ENCODE measurements at places on chromosomes 5 and 9.

- DNase-seq: no peak
Measured at GRCh38 chr5:140556438-140556837, 835 bp downstream of the SRA1 start.

DNA sequence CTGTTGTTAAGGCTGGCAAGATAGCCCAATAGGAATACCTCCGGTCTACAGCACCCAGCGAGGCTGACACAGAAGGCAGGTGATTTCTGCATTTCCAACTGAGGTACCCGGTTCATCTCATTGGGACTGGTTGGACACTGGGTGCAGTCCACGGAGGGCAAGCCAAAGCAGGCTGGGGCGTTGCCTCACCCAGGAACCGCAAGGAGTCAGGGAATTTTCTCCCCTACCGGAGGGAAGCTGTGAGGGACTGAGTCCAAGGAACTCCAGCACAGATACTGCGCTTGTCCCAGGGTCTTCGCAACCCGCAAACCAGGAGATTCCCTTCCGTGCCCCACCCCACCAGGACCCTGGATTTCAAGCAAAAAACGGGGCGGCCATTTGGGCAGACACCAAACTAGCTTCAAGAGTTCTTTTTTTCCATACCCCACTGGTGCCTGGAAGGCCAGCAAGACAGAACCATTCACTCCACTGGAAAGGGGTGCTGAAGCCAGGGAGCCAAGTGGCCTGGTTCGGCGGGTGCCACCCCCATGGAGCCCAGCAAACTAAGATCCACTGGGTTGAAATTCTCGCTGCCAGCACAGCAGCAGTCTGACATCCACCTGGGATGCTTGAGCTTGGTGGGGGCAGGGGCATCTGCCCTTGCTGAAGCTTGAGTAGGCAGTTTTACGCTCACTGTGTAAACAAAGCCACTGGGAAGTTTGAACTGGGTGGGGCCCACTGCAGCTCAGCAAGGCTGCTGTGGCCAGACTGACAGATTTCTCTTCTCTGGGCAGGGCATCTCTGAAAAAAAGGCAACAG, 647.2 kb downstream of the BNC2 start:
- no peak for DNase-seq

DNA sequence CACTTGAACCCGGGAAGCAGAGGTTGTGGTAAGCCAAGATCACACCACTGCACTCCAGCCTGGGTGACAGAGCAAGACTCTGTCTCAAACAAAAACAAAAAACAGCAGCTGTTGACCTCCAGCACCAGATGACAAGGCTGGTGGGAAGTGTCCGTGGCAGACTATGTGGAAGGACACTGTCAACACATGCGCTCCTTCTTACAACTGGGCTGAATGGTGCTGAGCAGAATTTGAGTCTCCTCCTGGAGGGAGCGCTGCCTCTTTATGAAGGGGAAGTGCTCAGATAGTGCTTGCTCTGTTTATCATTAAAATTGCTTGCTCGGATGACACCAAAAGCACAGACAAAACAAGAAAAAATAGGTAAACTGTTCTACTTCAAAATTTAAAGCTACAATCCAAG, 9.2 kb upstream of the CFAP157 start:
- DNase-seq: no peak

DNA sequence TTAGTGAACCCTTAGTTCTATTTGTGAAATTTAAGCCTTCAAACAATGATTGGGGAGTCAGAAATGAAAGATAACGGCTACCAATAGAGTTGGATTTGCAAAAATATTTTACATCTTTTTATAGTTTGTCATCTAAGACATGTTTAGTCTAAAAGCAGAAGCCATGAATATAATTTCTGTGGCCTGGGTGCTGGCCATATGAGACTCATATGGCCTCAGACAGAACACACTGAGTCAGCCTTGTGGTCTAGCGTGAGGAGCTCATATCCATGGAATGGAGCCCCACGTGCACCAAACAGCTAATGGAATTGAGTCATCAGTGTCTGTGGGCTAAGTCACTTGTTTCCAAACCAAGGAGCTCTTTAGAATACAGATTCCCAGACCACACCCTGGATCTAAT, 240.7 kb upstream of the NREP start:
- DNase-seq: no peak

DNA sequence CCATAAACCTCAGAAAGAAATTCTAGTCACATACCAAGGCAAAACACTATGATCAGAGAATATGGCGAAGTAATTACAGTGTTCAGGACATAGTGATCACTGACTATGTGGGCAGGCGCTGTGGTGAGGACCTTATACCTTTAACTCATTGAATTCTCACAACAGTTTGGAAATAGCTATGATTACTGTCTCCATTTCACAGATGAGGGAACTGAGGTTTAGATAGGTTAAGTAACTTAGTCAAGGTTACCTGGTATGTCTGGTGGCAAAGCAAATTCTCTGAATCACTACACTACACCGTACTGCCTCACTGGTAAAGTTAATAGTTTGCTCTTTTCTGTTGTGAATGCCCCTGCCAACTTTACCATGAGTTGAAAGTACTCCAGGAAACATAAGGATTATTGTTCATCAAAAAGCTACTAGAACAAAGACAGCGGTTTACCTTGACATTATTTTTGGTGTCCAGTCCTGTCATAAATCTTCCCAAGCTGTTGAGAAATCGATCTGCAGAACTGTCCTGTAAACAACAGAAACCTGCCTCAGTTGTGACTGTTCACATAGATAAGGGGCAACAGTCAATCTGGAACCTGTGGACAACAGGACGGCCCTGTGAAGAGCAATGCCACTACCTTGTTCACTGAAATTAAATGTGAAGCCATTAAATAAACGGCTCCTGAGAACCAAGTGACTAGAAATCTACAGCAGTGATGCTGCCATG, 36.3 kb downstream of the NIPSNAP3B start:
- DNase-seq: no peak

GRCh38 chr5:135671052-135671705, 92.4 kb upstream of the CXCL14 start:
- no peak for DNase-seq

GRCh38 chr9:108445431-108446071, 410.2 kb downstream of the ACTL7B start:
- DNase-seq: no peak

- DNase-seq: no peak
Measured at GRCh38 chr9:89312222-89312571, 1.2 kb downstream of the CKS2 start.

- no peak for DNase-seq
Measured at GRCh38 chr5:23996525-23996924, 489.1 kb downstream of the PRDM9 start.

DNA sequence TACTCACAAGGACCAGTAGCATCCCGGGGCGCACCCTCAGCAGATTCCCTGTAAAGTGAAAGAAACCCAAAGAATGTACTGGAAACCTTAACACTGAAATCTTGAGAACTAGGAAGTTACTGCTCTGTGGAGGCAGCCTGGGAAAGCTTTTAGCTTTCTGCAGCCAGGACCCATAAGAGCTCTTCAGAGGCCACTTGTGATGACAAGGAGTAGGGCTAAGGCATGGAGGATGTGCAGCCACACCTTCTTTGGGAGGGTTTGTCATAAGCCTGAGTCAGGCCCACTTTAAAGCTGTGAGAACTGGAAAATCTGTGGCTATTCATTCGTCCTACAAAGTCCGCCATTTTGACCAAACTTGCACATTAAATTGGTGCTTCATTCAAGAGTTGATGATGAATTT, 291.1 kb upstream of the TLE4 start:
- DNase-seq: no peak

DNA sequence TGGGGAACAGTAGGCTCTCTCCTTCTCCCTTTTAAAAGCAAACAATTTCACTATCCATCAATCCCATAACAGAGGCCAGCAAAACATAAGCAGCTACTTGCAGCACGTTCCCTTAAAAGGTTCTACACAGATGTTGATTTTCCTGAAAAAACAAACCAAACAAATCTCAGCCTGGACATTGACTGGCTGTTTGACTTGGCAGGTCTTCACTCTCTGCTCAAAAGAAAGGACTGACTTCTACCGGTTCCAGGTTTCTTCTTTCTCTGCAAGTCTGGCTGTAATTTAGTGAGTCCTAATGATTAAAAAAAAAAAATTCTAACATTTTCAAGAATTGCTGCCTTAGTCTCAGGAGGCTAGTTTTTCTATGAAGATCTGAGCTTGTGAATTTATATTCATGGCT, 203.1 kb upstream of the EFNA5 start:
- no peak for DNase-seq

DNA sequence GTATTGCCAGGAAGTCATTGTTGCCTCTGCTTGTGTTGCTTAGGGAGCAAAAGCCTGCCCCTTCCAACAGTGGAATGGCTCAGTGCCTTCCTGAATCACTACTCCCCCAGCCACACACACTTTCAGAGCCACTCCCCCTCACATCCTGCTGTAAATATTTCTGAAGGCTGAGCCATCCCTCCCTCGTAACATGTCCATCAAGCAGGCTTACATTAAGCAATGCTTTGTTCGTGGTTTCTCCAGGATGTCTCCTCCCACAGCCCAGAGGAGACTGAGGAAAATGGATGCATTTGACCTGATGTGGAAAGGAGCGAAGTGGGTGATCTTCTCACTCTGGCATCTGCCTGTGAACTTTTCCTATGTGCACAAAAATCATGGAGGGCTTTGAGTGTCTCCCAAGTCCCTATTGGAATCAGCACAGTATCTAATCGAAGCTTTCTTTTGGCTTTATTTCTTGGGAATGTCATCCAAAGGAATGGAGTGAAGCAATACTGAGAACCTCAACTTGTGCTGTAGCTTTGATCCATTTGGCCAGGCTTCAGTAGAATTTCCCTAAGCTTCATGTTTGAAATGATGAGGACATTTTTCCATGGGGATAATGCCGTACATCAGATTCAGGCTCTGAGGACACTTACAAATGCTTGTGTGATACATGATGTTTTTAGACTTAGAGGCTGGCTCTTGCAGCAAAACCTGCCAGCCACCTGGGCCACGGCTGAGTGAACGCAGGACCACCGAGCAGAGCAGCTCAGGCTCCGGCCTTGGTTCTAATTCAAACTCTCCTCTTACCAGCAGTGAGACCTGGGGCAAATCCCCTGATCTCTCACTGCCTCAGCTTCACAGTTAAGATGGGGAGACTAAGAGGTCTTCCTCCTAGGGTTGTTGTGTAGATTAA, 389.1 kb downstream of the ENC1 start:
- peak; percentile 47 for DNase-seq

DNA sequence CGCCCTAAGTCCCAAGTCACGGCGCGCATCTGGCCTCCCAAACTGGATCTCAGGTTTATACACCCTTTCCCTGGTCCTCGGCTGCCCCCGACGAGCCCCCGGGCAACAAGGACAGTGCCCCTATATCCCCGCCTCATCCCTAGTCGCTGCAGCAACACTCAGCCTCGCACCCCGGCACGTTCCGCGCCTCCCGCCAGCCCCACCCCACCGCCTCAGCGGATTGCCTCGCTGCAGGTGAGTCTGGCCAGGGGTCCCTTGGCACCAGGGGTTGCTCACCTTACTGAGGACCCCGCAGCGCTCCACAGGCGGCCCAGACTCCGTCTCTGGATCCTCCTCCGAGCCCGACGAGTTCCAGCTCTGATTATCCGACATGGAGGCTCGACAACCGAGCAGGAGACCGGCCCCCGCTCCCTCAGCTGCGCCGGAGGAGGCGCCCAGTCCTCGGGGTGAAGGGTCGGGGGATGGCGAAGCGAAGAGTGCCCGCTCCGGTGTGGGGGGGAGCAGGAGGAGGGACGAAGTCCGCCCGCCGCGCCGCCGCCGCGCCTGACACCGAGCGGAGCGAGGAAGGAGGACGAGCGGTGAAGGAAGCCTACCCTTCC, 494 bp downstream of the CERT1 start:
- DNase-seq: no peak

- no peak for DNase-seq
Measured at GRCh38 chr9:19650312-19650711, 138.5 kb downstream of the SLC24A2 start.

- no peak for DNase-seq
Measured at GRCh38 chr5:172350212-172351181, 66.9 kb upstream of the UBTD2 start.

DNA sequence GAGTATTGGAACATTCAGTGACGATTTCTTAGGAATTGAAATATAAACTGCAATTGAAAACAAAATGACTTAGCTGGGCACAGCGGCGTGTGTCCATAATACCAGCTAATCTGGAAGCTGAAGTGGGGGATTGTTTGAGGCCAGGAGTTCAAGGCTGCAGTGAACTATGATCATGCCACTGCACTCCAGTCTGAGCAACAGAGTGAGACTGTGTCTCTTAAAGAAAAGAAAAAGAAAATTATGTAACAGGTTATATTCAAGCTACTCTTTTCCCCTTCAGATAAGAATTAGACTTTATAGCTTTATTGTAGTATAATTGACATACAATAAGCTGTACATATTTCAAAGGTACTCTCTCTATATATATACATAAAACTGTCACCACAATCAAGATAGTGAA, 6.4 kb downstream of the SLC26A2 start:
- no peak for DNase-seq

DNA sequence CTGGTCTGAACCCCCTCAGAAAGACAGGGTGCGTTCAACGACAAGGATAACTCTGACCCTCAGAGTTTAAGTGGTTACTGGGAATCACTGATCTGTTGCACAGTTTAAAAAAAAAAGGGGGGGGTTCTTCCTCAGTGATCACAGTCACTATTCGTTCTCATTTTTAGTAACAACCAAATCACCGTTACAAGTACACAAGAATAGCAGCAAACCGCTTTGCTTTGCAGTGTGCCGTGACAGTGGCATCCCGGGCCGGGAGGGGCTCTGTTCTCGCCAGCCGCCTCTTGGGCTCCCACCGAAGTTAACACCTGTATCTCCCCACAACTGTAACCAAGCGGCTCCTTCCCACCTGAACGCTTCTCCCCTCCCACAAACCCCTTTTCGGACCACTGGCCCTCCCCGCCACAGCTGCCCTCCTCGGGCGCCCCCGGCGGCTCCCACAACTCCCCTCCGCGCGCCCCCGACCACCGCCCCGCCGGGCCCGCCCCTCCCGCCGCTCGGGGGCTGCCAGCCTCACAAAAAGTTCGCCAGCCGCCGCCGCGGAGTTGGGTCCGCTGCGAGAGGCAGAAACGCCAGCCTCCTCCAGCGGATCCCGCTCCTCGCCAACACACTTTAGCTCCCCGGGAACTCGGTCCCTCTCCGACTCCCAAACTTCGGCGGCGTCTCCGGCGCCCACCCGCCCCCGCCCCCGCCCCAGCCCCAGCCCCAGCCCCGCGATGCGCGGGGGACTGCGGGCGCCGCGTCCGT, 1.2 kb downstream of the SSBP2 start:
- no peak for DNase-seq

GRCh38 chr5:88688156-88688983, 194.6 kb downstream of the MEF2C start:
- DNase-seq: no peak

DNA sequence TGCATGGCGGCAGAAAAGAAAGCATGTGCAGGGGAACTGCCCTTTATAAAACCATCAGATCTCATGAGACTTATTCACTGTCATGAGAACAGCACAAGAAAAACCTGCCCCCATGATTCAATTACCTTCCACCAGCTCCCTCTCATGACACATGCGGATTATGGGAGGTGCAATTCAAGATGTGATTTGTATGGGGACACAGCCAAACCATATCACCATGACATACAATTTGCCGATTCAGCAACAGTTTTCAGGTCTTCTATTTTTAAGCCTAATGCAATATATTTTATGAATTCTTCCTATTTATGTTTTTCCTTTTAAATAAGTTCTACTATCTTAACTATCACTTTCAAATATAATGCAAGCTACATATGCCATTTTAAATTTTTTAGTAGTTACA, 90.8 kb upstream of the CCDC152 start:
- no peak for DNase-seq

GRCh38 chr5:159581502-159582249, 251.4 kb upstream of the IL12B start:
- DNase-seq: peak; percentile 21

- no peak for DNase-seq
Measured at GRCh38 chr5:16866795-16867576, 69.1 kb downstream of the MYO10 start.
